ENCODE measurements at places on chromosomes 6 and 20. TPM values are rescaled to one million over a fixed set of nuclear protein-coding genes. Genes with fewer than 3 reads are reported as not detected.

DNA sequence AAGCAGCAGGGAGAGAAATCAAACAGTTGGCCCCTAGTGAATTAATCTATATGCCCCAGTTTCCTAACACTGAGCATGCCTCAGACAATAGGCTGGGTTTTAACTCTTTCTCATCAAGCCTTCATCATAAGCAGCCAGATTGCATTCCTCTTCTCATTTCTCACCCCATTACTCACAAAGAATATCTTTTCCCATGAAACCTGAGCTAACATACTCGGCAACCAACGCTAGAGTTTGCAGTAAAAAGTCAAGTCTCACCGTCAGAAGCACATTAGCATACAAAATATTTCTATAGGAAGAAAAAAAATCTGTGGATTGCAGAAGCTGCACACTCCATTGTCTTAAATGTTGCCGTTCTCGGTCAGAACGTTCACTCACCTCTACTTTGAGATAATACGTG lies 429.9 kb upstream of the ARID1B start:
- DNase-seq, result no peak

ID4 gene
- 90.9 TPM for total RNA-seq

DNA sequence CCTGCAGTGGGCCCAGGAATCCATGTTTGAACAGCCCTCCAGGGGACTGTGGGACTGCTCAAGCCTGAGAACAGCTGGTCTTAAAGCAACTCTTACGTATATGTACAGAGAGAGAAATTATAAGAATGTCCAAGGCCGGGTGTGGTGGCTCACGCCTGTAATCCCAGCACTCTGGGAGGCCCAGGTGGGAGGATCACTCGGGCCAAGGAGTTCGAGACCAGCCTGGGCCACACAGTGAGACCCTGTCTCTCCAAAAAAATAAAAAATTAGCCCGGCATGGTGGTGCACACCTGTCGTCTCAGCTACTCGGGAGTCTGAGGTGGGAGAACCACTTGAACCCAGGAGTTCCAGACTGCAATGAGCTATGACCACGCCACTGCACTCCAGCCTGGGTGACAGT lies 134.0 kb downstream of the DTNBP1 start:
- DNase-seq, result no peak

DNA sequence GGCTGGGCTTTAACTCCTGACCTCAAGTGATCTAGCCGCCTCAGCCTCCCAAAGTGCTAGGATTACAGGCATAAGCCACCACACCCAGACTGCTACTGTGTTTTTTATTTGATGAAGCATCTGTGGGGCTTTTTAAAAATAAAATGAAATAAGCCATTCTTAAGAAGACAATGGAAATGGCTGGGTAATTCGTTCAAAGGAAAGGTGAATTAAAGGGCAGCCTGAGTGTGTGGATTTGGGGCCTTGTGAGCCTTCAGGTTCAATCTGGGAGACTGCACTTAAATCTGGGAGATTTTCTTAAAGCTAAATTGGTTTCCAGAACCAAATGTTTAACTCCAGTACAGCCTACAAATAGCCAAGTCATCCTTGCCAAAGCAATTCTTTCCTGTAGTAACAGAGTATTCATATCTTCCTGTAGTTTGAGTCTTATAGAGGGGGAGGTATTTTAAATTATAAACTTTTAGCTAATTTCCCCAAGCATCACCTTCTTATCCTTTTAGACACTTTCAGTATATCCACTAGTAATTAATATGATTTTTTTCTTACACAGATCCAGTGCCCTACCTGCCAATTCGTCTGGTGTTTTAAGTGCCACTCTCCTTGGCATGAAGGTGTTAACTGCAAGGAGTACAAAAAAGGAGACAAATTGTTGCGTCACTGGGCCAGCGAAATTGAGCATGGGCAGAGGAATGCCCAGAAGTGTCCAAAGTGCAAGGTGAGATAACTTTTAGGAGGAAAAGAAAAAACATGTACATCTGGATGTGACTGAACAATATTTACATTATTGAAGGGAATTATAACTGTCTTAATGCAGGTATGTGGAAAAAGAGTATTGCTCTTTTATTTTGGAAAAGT lies 95.4 kb downstream of the RNF217 start:
- DNase-seq, result no peak

GRCh38 chr6:11598687-11599086 lies 61.1 kb downstream of the TMEM170B start:
- DNase-seq, result no peak

GRCh38 chr6:157561414-157561790 lies 180.4 kb downstream of the ZDHHC14 start:
- no peak for DNase-seq

RAET1E gene
- not detected for total RNA-seq

LINC00237 gene
- not detected for total RNA-seq

GRCh38 chr6:129730477-129731165 lies 20.6 kb upstream of the ARHGAP18 start:
- DNase-seq, result no peak

DNA sequence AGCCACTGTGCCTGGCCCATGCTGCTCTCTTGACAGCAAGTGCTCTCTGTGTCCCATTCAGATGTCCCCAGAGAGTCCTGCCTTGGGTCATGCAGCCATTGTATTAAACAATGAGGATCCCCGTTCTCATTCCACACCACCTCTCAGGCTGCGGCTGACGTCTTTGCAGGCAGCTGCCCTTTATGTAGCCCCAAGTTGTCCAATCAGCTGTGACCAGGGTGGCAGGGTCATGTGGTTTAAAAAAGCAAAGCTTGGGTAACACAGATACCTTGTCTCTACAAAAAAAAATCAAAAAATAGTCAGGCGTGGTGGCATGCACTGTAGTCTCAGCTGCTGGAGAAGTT lies 13.2 kb downstream of the GCNT2 start:
- no peak for DNase-seq

DNA sequence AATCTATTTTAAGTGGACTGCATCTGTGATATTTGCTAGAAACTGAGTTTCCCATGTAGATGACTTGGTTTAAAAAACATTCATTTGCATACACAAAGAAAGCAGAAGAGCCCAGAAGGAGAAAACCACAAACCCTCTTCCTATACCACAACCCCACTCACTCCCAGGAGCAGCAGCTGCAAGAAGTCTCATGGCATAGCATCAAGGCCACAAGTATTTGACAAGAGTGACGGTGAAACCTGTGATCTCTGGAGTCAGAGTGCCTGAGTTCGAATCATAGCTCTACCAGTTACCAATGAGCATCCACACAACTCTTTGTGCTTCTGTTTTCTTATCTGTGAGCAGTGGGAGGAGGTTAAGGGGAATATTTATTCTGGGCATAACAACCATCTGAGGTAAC lies 44.7 kb upstream of the SIRPG start:
- DNase-seq, result no peak

- no peak for DNase-seq
These were observed 118.7 kb downstream of the ATG5 start for GRCh38 chr6:106206905-106207304.

DNA sequence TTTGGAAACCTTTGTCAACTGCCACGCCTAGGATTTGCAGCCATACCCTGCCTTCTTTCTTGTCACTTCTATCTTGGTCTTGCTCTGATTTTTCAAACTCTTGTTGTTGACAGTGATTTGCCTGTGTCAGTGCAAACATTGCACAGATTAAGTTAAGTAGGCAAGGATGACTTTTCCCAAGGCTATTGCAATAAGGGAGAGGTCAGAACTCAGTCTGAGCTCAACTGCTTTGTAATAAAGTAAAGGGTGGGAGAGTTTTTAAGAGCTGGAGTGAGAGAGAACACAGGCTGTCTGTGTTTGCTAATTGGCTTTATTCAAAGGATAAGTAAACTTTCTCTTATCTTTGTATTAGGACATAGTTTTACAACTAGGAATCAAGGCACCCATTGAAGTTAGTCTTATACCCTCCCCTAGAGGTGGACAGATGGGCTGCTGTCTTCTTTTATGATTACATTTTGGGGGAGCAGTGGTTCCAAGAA lies 448.6 kb downstream of the PHF3 start:
- DNase-seq, result no peak

DNA sequence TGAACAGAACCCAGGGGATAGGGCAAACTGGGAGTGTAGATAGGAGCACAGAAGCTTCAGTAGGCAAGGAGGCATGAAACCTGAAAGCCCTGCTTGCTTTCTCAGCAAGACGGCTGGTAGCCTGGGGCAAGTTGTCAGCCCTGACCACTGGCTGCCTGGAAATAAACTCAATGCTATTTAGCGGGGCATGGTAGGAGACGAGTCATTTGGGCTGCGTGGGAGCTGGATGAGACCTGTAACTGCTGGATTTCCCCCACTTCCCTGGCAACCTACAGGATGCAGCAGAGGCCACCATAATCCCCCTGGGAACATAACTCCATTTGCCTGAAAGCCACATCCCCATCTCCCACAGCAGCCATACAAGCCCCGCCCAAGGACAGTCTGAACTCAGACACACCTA lies 332.6 kb upstream of the TBX18 start:
- no peak for DNase-seq

- no peak for DNase-seq
These were observed 44.1 kb downstream of the DUSP22 start for GRCh38 chr6:336159-337114.

SLC17A2 gene
- total RNA-seq, result 0.21 TPM

- DNase-seq, result no peak
These were observed 288.3 kb downstream of the TPBG start for GRCh38 chr6:82651845-82652335.

DNA sequence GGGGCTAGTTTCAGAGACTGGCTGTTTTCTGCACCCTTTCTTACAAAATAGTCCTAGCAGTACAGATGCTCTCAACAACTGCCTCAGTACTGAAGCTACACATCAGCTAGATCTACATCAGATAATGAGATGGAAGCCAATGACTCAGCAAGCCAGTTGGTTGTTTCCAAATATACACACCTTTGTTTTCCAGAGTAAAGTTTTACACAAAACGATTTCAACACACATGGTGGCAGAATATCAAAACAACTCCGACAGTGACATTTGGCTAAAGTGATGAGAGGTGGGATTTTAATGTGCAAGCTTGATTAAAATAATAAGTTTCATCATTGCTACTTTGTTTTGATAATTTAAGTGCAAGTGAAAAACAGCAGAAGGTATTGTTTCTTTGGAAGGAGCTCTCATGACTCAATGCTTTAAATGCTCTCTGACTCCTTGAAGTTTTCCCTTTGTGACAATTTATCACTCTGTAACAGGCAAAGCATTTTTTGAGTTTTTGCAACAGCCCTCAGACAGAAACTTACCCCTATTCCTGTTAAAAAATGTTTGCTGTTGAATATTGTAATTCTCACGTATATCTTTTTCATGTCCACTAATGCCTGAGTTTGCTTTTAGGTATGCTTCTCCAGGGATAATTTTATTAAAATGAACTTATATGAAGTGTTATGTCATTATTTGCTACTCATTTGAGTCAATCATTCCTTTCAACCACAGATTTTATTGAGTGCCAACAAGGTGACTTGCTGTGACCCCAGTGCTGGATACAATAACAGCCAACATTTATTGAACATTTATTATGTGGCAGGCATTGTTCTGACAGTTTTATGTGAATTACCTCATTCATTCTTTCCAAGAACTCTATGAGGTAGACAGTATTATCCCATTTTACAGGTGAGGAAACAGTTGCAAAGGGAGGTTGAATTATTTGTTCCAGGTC lies 882.0 kb downstream of the TFAP2A start:
- no peak for DNase-seq

DNA sequence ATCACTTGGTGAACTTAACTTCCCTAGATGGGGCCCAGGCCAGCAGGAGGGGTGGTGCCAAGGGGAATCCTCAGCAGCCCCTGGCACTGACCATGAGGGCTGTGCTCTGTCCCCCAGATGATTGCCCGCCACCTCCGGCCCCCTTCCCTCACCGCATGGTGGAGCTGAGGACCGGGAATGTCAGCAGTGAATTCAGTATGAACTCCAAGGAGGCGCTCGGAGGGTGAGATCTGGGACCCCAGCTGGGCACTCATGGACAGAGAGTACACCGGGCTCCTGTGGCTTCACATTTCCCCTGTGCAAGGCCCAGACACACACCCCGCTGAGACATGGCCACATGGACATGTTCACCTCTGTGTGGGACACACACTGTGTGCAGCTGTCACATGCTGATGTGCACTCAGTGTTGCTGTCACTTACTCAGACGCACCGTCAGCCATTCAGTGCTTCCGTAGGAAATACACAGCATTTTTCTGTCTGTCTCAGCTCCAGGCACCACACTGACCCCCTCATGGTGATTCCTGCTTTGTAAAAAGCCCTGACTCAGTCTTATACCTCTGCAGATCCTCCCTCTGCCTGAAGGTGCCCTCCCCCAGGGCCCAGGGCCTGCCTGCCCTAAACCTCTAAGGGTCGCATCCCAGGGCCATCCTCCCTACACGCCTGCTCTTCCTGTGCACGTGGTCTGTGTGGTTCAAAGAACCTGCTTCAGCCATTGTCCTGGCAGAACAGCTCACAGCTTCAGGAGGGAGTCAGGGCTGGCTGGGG lies 4.4 kb downstream of the MYLK2 start:
- DNase-seq, result no peak
